ENCODE measurements at places on chromosomes 2 and 18.

GRCh38 chr2:107582487-107582886, 244.2 kb upstream of the RGPD4 start:
- no peak for DNase-seq

- peak; percentile 72 for DNase-seq
Observed at GRCh38 chr18:22558945-22559385, 141.2 kb upstream of the CTAGE1 start.

GRCh38 chr18:12868576-12868975, 15.5 kb downstream of the PTPN2 start:
- DNase-seq = no peak

DNA sequence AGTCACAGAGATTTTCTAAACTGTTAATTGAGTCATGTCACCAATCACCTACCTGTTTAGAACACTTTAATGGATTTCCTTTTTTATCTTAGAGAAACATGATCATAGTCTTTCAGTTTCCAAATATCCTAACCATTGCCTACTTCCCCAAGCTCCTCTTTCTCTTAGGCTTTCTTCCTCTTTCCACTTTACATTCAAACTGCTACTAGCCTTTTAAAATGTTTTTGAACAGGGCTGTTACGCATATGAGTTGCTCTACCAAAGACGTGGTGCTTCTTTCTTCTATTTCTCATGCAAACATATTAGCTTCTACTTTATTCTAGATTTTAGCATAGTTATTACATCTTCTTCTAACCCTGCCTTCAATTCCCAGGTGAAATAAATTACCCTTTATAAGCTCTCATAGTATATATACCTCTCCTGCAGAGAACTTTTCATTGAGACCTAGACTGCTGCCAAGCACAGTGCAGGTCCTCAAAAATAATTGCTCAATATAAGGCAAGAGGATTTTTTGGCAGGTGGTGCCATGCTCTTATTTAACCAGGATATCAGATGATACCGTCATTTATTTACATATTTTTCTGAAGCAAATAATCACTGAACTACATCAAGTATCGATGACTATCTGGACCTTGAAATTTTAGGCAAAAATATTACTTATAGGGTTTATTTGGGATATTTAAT, 937.1 kb downstream of the TSN start:
- no peak for DNase-seq

- no peak for DNase-seq
Observed at GRCh38 chr2:105144152-105144940, 97.2 kb upstream of the GPR45 start.

DNA sequence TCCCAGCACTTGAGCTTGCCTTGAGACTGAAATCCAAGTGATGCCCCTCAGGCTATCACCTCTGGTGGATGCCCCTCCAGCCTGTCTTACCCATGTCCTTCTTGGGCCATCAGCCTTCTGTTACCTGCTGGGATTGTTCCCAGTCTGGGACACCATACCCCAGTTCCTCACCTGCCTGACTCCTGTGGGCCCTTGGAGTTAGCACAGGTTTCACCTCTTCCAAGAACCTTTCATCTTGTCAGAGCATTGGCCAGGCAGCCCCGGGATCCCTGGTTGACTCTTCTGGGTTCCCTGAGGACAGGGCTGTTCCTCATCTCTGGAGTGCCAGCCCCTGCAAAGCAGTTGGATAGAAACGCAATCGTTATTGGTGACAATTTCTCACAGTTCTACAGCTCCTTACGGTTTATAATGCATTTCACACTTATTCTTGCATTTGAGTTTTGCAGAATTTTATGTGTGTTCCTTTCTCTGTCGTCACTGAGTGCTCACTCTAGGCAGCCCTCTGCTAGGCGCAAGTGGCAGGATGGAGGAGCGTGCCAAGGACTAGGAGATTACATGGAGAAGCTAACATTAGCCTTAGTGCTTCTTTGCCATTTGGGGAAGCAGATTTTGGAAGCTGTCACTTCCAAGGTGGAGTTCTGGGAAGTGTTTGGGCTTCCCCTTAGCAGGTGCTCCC, 139.7 kb downstream of the DDX1 start:
- DNase-seq = no peak

DNA sequence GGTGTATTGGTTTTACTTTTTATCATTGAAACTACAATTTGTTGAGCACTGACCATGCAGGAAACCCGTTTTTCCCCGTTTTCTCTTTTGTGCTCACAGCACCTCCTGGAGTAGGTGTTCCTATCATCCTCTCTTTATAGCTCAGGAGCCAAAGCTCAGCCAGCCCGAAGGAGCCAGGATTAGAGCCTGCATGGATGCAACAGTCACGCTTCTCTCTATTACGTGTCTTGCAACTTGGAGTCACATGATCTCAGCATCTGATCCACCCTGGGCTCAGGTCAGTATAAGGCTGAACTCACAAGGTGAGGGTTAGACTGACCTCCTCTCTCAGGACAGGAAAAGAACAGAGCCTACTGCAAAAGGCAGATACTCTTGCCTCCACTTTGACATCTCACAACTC, 150.5 kb downstream of the MBP start:
- DNase-seq = peak; percentile 37

- no peak for DNase-seq
Observed at GRCh38 chr18:60739212-60739611, 366.6 kb upstream of the MC4R start.

GRCh38 chr2:98457045-98457696, 12.5 kb downstream of the INPP4A start:
- DNase-seq = peak; percentile 20

- no peak for DNase-seq
Observed at GRCh38 chr2:17058772-17059402, 393.3 kb upstream of the CYRIA start.

GRCh38 chr2:16030206-16031057, 90.1 kb downstream of the MYCN start:
- DNase-seq = no peak

DNA sequence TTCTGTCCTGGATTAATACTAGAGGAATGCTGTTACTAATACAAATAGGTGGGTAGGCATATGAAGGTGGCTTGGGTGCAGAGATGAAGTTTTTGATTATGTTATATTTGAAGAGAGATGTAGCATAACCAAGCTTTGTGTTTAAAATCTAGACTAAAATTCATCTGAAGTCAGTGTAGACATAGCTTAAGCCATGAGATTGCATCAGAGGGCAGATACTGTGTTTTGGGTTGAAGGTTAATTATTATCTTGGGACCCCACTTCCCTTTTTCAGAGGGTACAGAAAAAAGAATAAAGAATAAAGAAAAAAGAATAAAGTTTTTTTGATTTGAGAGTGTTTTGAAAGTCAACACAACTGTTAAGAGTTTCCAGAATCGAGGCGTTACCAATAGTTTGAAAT, 13.0 kb downstream of the PPM1B start:
- no peak for DNase-seq

DNA sequence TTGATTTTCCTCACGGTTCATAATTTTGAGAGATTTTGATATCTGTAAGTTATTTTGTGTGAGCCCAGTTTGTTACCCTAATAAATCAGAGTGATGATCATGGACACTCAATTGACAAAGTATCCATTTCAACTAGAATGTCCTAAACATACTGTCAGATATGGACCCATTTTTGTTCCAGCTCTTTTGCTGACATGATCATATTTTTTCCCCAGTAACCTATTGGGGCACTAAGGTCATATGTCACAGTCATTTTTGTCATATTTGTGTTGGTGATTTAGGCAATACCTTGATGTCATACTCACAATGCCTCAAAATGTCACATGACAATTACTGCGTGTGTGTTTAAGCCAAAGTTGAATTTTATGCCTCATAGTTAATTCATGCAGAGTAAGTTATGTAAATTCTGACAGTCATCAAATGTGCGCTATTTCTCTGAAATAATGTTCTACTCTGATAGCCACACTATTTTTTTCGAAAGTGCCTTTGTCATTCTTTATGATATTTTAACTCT, 218.7 kb downstream of the ARHGAP15 start:
- no peak for DNase-seq

- no peak for DNase-seq
Observed at GRCh38 chr2:66852953-66853352, 418.0 kb downstream of the MEIS1 start.

GRCh38 chr18:23629444-23629946, 33.2 kb downstream of the ANKRD29 start:
- DNase-seq = no peak

- DNase-seq = no peak
Observed at GRCh38 chr2:219576505-219577388, 4.6 kb downstream of the INHA start.

DNA sequence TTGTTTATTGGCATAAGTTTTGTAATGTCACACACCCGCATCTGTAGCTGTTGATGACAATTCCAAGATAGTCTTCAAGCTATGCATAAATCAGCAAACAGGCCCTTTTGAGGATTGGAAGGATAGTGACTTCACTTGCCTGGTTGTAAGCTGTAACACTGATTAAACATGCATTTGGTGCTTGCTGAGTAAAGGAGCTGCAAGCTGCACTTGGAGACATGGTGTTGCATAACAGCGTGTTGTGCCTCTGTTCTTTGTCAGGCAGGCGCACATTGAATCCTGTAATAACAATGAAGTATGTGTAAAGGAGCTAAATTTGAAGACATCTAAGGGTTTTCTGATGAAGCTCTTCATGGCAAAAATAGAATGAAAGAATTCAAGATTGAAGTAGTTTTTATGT, 68.7 kb upstream of the TTC27 start:
- no peak for DNase-seq

GRCh38 chr2:205245652-205246051, 436.6 kb upstream of the NRP2 start:
- no peak for DNase-seq

DNA sequence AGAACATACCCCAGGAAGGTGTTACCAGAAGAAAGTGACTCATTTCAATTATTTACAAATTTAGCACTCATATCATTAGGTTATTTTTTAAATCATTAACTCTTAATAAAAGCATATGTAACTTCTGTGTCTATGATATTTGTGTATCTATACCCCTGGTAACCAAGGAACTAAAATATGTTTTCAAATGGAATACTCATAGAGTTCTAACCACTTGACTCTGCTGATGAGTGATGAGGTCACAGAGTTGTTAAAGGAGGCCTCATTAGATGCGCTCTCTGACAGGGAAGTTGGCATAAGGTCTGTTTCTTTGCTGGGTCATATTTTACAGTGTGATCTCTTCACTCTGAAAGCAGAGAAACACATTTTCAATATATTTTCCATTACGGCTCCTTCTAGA, 73.4 kb downstream of the CCDC150 start:
- DNase-seq = no peak

DNA sequence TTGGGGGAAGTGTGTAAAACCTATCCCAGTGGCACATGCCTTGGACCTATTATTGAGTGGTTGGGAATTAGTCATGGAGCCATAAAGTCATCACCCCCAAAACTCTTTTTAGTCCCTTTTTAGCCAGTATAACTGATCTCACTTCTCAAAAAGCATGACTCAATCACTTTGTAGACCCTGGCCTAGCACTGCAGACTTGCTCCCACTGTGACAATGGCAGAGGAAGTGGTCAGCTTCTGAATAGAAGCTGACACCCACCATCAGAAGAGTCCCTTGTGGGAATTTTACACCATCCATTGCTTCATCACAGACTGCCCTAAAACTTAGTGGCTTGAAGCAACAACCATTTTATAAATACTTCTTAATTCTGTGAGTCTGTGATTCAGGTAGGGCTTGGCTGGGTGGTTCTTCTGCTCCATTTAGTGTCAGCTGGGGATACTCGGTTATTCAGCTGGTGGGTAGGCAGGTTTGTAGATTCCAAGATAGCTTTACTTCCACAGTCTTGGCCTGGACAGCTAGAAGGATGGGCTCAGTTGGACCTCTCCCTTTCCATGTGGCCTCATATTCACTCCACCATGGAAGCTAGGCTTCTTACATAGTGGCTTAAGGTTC, 10.8 kb upstream of the ITGA6 start:
- no peak for DNase-seq

GRCh38 chr2:9741110-9741509, 102.2 kb upstream of the TAF1B start:
- no peak for DNase-seq

DNA sequence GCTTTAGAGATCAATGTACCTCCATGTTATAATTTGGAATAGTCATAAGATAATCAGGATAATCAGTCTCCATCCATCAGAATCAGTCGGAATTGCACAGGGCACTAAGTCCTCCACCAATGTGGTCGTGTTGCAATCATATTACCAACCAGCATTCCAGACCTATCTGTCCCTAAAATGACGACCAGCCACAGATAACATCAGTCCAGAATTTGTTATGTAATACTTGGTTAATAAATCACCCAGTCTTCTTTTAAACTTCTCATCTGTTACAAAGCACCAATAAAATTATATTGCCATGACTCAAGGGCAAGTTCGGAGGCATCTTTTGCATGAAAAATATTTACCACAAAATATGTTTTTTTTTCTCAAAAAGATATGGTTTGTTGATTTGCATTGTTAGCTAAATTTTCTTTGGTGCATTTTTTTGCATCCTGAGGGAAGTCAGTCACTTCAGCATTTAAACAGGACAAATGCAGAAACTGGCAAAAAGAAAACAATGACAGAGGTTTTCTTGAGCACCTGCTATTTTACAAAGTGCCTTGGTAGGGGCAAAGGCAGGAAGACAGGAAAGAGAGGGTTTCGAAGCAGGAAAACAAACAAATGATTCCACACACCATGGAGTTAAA, 29.3 kb downstream of the PIEZO2 start:
- no peak for DNase-seq

DNA sequence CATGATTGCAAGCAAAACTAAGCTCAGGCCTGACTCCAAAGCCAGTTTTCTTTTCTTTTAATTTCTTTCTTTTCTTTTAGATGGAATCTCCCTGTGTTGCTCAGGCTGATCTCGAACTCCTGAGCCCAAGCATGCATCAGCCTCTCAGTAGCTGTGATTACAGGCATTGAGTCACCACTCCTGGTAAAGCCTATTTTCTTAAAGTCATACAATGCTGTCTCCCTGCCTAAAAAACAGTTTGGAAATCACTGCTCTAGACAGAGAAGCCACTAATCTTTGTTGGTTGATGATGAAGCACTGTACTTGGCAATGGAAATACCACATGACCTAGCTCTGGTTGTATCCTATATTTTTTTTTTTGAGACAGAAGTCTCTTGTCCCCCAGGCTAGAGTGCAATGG, 33.1 kb upstream of the ZNF532 start:
- DNase-seq = no peak

GRCh38 chr2:22450831-22451230, 934.1 kb upstream of the KLHL29 start:
- DNase-seq = no peak

DNA sequence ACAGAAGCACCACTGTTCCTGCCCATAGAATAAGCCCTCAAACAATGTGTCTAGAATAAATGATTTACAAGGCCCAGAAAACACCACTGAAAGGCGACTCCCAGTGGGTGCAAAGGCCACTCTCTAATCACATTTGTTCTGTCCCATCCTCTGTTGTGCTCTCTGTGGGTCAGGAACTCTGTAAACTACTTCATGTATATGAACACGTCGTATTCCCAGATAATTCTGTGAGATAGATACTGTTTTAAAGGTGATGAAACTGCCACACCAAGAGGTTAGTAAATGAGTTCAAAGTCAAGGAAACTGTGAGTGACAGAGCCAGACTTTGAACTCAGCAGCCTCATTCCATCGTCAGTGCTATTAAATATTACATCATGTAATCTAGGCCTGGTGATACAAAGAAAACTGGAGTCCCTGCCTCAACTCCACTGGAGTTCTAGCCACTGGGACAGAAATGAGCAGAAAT, 269.7 kb upstream of the DCC start:
- no peak for DNase-seq

- no peak for DNase-seq
Observed at GRCh38 chr18:2896990-2897389, 50.2 kb downstream of the EMILIN2 start.
